ENCODE measurements at places on chromosomes 1 and 21. TPM values are rescaled to one million over a fixed set of nuclear protein-coding genes. Genes with fewer than 3 reads are reported as not detected.

GRCh38 chr1:11176081-11176706 is 13.0 kb upstream of the ANGPTL7 start:
- H3K27me3 ChIP-seq: no peaks in the 10 kb centered on the region
- DNase-seq: no peak
- no peaks in the 10 kb centered on the region for H3K4me1 ChIP-seq
- H3K27ac ChIP-seq: no peak overlapping the region

GRCh38 chr1:65267683-65268082 is 41.7 kb upstream of the DNAJC6 start:
- H3K4me1 ChIP-seq: peaks cover 13% of the 10 kb centered on the region
- no peak overlapping the region for H3K27ac ChIP-seq

DNA sequence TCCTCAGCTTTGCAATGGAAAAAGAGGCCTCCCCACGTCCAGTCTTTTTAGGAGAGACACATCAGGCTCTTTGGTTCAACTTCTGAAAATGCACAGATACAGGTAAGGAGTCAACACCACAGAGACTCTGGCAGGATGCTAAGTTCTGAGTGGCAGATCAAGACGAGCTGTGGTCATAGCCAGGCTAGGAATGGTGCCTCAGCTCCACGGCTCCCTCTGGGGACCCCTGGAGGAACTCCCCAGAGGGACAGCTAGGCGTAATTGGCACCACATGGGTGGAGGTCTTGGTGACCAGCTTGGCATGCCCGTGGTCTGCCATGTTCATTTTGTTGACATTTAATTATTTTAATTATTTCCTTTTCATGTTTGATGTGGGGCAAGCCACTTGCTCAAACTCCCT is 206.1 kb downstream of the KAZN start:
- H3K27ac ChIP-seq: no peak overlapping the region
- no peaks in the 10 kb centered on the region for H3K27me3 ChIP-seq
- no peaks in the 10 kb centered on the region for H3K36me3 ChIP-seq
- no peaks in the 10 kb centered on the region for H3K4me1 ChIP-seq

- H3K27ac ChIP-seq: no peak overlapping the region
- no peaks in the 10 kb centered on the region for H3K36me3 ChIP-seq
- no peaks in the 10 kb centered on the region for H3K4me1 ChIP-seq
Measured at GRCh38 chr1:235986869-235987268, 78.0 kb downstream of the NID1 start.

GRCh38 chr1:30868833-30869435 is 39.6 kb downstream of the SDC3 start:
- no peak for DNase-seq
- no peaks in the 10 kb centered on the region for H3K27me3 ChIP-seq
- H3K27ac ChIP-seq: no peak overlapping the region
- no peaks in the 10 kb centered on the region for H3K4me1 ChIP-seq
- no peak overlapping the region for H3K4me3 ChIP-seq

GRCh38 chr1:226199971-226200370 is 13.4 kb upstream of the ACBD3 start:
- H3K27ac ChIP-seq: no peak overlapping the region
- DNase-seq: no peak
- H3K4me1 ChIP-seq: no peaks in the 10 kb centered on the region
- H3K36me3 ChIP-seq: no peaks in the 10 kb centered on the region
- H3K27me3 ChIP-seq: no peaks in the 10 kb centered on the region
- H3K4me3 ChIP-seq: no peak overlapping the region

Gene PTGFRN
- total RNA-seq: 76.8 TPM

Gene IGFN1
- total RNA-seq: 23.1 TPM

Gene MYBPH
- not detected for total RNA-seq

Data from body of pancreas (tissue), 4 donors.